ENCODE measurements at places on chromosomes 6 and 20. TPM values are rescaled to one million over a fixed set of nuclear protein-coding genes. Genes with fewer than 3 reads are reported as not detected.

GRCh38 chr6:166449036-166449435 lies 66.3 kb upstream of the MPC1 start:
- DNase-seq: no peak
- H3K36me3 ChIP-seq: peaks cover 22% of the 10 kb centered on the region
- no peaks in the 10 kb centered on the region for H3K27me3 ChIP-seq
- H3K4me3 ChIP-seq: no peak overlapping the region
- H3K4me1 ChIP-seq: no peaks in the 10 kb centered on the region
- no peak overlapping the region for H3K27ac ChIP-seq

GRCh38 chr6:163570579-163571231 lies 156.2 kb downstream of the QKI start:
- H3K36me3 ChIP-seq: peaks cover 42% of the 10 kb centered on the region
- peaks cover 16% of the 10 kb centered on the region for H3K4me1 ChIP-seq
- no peaks in the 10 kb centered on the region for H3K27me3 ChIP-seq
- no peak overlapping the region for H3K27ac ChIP-seq

DNA sequence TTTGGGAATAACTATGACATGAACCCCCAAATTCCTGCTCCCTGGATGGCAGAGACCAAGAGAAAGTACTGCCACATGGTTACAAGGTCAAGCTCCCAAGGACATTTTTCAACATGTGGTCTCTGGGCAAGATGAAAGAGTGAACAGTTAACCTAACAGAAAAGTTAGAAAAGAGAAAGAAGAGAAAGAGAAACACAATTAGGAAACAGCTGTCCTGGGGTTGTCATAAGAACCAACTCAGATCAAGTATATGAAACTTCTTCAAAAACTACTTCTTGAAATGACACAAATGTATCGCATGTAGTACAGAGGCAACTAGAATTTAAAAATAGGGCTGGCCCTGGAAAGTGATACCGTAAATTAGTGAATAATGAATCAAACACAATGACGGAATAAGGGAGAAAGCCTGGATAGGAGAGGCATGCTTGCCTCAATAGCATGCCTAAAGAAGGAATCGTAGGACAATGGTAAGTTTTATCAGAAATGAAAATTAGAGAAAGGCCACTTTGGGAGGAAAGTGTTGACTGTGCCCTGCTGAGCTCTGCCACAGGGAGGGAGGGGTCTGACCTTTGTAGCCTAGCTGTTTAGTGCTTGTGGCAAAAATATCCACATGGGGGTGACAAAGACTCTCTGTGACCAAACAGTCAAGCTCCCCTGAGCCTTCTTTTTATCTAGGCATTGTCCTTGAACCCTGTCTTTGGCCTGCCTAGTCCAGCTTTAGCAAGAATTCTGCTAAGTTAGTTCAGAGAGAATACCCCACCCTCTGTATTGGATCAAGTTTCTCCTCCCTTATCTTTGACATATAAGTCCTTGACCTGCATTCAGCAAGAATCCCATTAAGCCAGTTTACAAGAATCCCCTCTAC lies 4.3 kb upstream of the DCBLD1 start:
- DNase-seq: no peak
- H3K27me3 ChIP-seq: no peaks in the 10 kb centered on the region
- no peak overlapping the region for H3K4me3 ChIP-seq
- no peaks in the 10 kb centered on the region for H3K4me1 ChIP-seq
- no peaks in the 10 kb centered on the region for H3K36me3 ChIP-seq
- H3K27ac ChIP-seq: no peak overlapping the region

- no peak overlapping the region for H3K27ac ChIP-seq
- H3K4me3 ChIP-seq: no peak overlapping the region
- no peaks in the 10 kb centered on the region for H3K4me1 ChIP-seq
- H3K36me3 ChIP-seq: no peaks in the 10 kb centered on the region
Measured at GRCh38 chr6:16232086-16232485, 6.3 kb upstream of the GMPR start.

GRCh38 chr6:89580997-89581666 lies 57.4 kb downstream of the LYRM2 start:
- no peaks in the 10 kb centered on the region for H3K27me3 ChIP-seq
- no peak overlapping the region for H3K27ac ChIP-seq
- no peak for DNase-seq
- H3K4me3 ChIP-seq: no peak overlapping the region

DNA sequence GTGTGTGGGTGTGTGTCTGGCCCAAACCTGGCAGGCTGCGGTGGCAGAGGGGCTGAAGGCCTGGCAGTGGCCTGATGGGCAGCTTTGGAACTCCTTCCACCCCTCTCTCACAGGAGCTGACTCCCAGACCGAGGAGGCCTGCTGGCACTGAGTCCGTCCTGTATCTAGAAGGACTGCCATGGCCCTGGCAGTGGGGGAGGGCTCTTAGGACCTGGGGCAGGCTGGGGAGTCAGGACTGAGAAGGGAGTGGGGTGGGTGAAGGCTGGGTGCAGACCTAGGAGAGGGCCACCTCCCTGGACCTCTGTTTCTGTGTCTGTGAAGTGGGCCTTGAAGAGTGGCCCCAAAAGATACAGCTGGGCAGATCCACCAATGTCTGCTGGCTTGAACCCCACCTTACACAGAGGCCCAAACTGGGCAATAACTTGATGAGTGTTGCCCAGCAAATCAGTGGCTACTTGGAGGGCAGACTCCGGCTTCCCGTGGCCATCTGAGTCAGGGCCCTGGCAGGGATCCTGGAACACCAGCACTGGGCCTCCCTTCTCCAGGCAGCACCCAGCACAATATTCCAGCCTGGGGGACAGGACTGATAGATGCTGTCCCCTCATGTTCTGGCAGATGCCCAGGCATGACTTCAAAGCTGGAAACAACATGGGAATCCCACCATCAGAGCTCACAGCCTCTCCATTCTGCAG lies 46.7 kb upstream of the BLCAP start:
- no peak overlapping the region for H3K27ac ChIP-seq
- no peak overlapping the region for H3K4me3 ChIP-seq

GRCh38 chr6:143232849-143233248 lies 172.2 kb downstream of the AIG1 start:
- H3K4me3 ChIP-seq: no peak overlapping the region
- no peaks in the 10 kb centered on the region for H3K4me1 ChIP-seq
- H3K27me3 ChIP-seq: no peaks in the 10 kb centered on the region
- H3K27ac ChIP-seq: no peak overlapping the region
- no peak for DNase-seq

DNA sequence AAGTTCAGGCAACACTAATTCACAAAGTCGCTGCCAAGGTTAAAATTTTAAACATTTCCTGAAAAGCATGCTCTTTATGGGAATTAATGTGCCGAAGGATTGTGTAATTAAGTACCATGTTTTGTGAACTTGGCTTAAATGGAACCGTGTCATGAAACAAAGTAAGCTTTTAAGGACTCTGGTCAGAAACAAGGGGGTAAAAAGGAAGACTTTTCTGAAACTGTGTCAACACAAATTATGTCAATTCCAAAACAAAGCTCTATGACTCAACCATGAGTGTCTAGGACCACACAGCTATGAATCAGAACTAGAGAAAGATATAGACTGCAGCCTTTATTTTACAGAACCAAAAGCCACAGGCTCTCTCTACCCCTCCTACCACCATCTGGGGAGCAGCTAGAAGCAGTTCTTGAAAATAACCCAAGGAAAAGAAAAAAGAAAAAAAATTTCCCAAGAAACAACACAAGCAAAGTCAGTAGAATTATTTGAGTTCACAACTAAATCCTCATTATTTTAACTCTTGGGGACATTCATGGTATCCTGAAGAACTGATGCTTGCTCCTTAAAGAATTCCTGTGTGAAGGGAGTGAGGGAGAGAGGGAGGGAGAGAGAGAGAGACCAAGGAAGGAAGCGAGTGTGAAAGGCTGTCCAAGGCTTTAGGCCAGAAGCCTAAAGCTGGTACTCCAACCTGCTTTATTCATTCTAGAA lies 81.9 kb downstream of the ZMYND8 start:
- no peak for DNase-seq
- no peaks in the 10 kb centered on the region for H3K27me3 ChIP-seq
- peak overlapping the region; percentile 89 for H3K27ac ChIP-seq
- H3K36me3 ChIP-seq: peaks cover 16% of the 10 kb centered on the region
- H3K4me3 ChIP-seq: no peak overlapping the region

- H3K4me3 ChIP-seq: no peak overlapping the region
- H3K27ac ChIP-seq: no peak overlapping the region
- H3K4me1 ChIP-seq: no peaks in the 10 kb centered on the region
Measured at GRCh38 chr6:105220186-105220585, 40.4 kb upstream of the POPDC3 start.

GRCh38 chr20:56428410-56428809 lies 16.4 kb downstream of the CASS4 start:
- H3K27me3 ChIP-seq: no peaks in the 10 kb centered on the region
- DNase-seq: no peak
- H3K4me1 ChIP-seq: no peaks in the 10 kb centered on the region

DNA sequence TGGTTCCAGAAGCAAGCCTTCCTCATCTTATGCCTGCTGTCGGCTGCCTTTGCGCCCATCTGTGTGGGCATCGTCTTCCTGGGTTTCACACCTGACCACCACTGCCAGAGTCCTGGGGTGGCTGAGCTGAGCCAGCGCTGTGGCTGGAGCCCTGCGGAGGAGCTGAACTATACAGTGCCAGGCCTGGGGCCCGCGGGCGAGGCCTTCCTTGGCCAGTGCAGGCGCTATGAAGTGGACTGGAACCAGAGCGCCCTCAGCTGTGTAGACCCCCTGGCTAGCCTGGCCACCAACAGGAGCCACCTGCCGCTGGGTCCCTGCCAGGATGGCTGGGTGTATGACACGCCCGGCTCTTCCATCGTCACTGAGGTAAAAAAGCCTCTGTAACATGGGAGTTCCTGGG lies 366 bp downstream of the SLC22A1 start:
- no peaks in the 10 kb centered on the region for H3K36me3 ChIP-seq
- DNase-seq: no peak
- H3K27ac ChIP-seq: no peak overlapping the region

- no peak for DNase-seq
- no peaks in the 10 kb centered on the region for H3K4me1 ChIP-seq
- H3K27me3 ChIP-seq: no peaks in the 10 kb centered on the region
- no peak overlapping the region for H3K4me3 ChIP-seq
- H3K27ac ChIP-seq: no peak overlapping the region
Measured at GRCh38 chr20:47529840-47530239, 28.2 kb downstream of the NCOA3 start.

DNA sequence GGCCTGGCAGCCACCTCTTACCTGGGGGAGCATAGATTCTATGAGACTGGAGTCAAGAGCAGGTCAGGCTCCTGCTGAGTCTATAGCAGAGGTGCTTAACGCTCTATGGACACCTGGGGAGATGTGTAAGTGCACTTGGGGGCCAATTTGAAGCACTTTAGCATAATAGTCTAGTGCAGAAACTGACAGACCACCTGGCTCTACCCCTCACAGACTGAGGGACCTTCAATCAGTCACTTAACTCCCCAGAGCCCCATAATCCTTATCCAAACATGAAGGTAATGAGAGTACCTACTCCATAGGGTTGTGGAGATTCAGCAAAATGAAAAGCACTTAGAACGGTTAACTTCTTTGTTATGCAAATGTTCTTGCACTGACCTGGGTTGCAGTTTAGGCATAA lies 87.3 kb upstream of the SLC22A16 start:
- no peaks in the 10 kb centered on the region for H3K27me3 ChIP-seq
- H3K27ac ChIP-seq: no peak overlapping the region
- no peaks in the 10 kb centered on the region for H3K36me3 ChIP-seq
- H3K4me1 ChIP-seq: no peaks in the 10 kb centered on the region
- DNase-seq: no peak

DNA sequence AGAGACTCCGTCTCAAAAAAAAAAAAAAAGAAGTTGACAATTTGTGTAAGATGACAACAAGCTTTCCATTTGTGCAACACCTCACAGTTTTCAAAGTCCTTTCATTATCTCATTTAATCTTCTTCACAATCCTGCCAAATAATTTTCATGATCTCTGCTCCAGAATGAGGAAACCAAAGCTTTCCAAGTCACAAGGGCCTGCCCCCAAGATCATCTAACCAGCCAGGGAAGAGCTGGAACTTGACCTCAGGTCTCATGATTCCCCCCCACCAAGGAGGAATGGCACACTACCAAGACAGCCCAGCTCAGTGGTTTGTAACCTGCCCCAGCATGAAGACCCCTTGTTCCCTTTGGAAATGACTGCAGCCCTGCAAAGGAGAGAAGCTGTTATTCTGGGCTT lies 74.0 kb upstream of the PIM1 start:
- no peak overlapping the region for H3K27ac ChIP-seq
- H3K36me3 ChIP-seq: no peaks in the 10 kb centered on the region
- no peaks in the 10 kb centered on the region for H3K27me3 ChIP-seq

Gene OR5V1
- total RNA-seq: not detected

Gene ITPR3
- total RNA-seq: 17.7 TPM

Gene COQ3
- 15.1 TPM for total RNA-seq
